ENCODE measurements at places on chromosomes 11 and 22. TPM values are rescaled to one million over a fixed set of nuclear protein-coding genes. Genes with fewer than 3 reads are reported as not detected.

DNA sequence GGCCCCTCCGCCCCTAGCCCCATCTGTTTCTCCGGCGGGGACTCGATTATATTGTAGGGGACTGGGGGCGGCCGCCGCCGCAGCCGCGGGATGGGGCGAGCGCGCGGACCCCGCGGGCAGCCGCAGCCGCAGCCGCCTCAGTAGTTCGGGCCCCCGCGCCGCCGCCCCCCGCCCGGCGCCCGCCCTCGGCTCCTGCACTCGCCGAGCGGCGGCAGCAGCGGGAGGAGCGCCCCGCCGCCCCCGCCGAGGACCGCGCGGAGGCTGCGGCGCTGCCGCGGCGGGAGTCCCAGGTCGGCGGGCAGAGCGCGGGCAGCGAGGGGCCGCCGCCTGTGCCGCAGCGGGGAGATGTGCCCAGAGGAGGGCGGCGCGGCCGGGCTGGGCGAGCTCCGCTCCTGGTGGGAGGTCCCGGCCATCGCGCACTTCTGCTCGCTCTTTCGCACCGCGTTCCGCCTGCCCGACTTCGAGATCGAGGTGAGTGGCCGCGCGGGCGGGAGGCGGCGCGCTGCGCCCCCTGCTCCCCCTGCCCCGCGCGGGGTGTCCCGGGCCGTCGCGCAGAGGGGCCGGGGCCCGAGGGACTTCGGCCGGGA lies at the start of gene CECR2:
TSS of gene CECR2 (plus strand) at position 22 of the 587 bp plus-strand sequence. CDS start at position 346, 324 bp downstream.
- H3K27me3 ChIP-seq = no peaks in the 10 kb centered on the region
- peak within 1 kb of the TSS; percentile 45 for H3K4me3 ChIP-seq
- no peak within 1 kb of the TSS for H3K27ac ChIP-seq
- no peaks in the 10 kb centered on the region for H3K36me3 ChIP-seq

GRCh38 chr11:57935402-57936049 lies 88.2 kb upstream of the OR9Q1 start:
- H3K4me1 ChIP-seq = no peaks in the 10 kb centered on the region
- no peak for DNase-seq
- no peaks in the 10 kb centered on the region for H3K27me3 ChIP-seq
- H3K4me3 ChIP-seq = no peak overlapping the region

GRCh38 chr11:118928870-118929500 lies 3.3 kb upstream of the BCL9L start:
- H3K27ac ChIP-seq = peak overlapping the region; percentile 84
- no peaks in the 10 kb centered on the region for H3K27me3 ChIP-seq
- peak overlapping the region; percentile 64 for H3K4me3 ChIP-seq
- H3K36me3 ChIP-seq = no peaks in the 10 kb centered on the region
- peaks cover 20% of the 10 kb centered on the region for H3K4me1 ChIP-seq
- DNase-seq = peak; percentile 86

GRCh38 chr11:12083380-12083779 lies 27.0 kb upstream of the MICAL2 start:
- no peaks in the 10 kb centered on the region for H3K27me3 ChIP-seq
- no peaks in the 10 kb centered on the region for H3K36me3 ChIP-seq

DNA sequence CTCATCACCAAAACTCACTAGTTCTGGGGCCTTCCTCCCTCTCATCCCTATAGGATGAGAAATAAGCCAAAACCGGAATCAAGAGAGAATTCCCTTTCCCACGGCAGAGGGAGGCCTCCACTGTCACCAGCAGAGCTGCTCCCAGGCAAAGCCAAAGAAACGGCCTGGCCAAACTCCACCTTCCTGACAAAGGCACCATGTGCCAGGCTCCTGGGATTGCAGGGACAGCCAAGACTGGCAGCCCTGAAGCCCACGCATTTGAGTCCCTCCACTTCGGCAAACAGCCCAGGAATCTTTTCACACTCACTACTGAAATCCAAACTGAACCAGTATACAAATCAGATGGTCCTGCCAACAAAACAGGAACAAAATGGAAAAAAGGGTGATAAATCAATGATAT lies 6.1 kb downstream of the SMCO4 start:
- no peak overlapping the region for H3K27ac ChIP-seq
- H3K4me3 ChIP-seq = no peak overlapping the region
- DNase-seq = no peak
- H3K4me1 ChIP-seq = peaks cover 6% of the 10 kb centered on the region
- no peaks in the 10 kb centered on the region for H3K27me3 ChIP-seq
- no peaks in the 10 kb centered on the region for H3K36me3 ChIP-seq

Gene C22orf42
- total RNA-seq = not detected

GRCh38 chr11:32527261-32528175 lies 56.1 kb upstream of the EIF3M start:
- H3K4me1 ChIP-seq = no peaks in the 10 kb centered on the region
- no peak overlapping the region for H3K27ac ChIP-seq
- no peak for DNase-seq
- H3K36me3 ChIP-seq = no peaks in the 10 kb centered on the region
- no peak overlapping the region for H3K4me3 ChIP-seq

All from Caco-2 (cell line).